ENCODE measurements at places on chromosomes 11 and 22.

GRCh38 chr11:35683728-35684339 lies 21.3 kb downstream of the TRIM44 start:
- no peak for DNase-seq

GRCh38 chr11:14270690-14271542 lies 88.1 kb downstream of the RRAS2 start:
- no peak for DNase-seq

GRCh38 chr11:78219493-78220217 lies 30.9 kb downstream of the USP35 start:
- DNase-seq: no peak

DNA sequence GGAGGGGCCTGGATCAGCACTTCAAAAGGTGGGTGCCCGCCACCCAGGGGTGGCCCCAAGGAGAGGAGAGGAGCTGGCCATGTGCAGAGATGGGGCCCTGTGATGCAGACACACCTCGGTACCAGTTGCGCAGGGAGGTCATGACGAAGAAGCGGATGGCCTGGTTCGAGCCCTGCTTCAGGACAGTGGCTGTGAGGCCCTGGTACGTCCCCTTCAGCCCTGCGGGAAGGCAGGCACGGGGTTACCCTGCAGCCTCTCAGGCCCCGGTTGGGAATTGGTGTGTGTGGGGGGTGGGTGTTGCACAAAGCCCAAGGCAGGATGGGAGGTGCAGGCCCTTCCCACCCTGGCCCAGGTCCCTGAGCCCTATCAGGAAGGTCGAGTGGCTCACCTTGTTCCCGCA lies 1.8 kb downstream of the SLC25A1 start:
- DNase-seq: no peak

GRCh38 chr11:63889344-63889743 lies 27.6 kb downstream of the RCOR2 start:
- DNase-seq: no peak
